HFF-Myc (cell line): ENCODE measurements at places on chromosomes 12 and 14.

DNA sequence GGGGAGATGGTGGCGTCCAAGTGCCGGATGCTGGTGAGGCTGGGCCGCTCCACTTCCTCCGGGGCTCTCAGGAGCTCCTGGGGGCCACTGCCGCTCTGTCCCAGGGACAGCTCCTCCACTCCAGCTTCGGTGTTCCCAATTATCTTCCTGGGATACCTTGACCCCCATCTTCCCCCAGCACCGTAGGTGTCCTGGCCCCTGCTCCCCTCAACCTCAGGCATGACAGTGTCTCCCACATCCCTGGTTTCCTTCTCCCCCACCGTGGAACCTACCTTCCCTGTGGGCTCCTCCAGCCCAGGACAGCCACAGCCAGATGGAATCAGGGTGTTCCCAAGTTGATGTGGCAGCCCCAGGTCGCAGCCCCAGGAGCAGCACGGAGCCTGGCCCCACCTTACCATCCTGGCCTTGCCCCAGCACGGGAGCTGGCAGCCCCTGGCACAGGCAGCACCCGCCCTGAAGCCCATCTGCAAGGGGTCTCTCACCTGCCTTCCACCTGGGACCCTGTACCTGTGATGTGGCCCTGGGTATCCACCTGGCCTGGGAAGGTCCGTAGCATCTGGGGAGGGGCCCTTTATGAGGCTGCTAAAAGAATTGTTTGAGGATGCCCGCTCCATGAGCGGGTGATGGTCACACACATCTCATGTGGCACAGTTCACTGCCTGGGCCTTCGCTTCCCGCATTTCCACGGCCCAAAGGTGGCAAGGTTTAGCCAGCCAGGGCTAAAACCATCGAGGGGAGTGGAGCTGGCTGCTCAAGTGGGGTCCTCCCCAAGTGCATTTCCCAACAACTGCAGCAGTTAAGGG is 4.1 kb downstream of the TMEM121 start:
- DNase-seq, result no peak

GRCh38 chr12:113091506-113091905 is 35.0 kb downstream of the DTX1 start:
- no peak for DNase-seq

DNA sequence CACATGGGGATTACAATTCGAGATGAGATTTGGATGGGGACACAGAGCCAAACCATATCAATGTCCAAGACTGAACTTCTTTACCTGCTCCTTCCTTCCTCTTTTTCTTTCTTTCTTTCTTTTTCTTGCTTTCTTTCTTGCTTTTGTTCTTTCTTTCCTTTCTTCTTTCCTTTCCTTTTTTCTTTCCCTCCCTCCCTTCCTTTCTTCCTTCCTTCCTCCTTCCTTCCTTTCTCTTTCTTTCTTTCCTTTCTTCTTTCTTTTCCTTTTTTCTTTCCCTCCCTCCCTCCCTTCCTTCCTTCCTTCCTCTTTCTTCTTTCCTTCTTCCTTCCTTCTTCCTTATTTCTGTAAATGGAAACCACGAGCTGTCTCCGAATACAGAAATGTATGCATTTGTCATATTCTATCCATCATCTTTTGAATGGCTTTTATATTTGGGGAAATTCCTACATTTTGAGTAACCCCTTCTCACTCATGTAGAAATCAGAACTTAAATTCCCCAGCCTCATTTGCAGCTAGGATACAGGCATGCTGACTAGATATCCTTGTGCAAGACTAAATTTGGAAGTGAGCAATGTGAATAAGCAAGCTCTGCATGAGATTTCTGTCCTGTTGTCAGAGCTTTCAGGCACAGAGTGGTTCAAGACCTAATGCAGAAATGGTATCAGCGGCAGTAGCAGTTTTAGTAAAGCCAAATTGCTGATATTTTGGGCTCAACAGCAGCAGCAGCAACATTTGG is 11.5 kb downstream of the GPR33 start:
- DNase-seq, result no peak

GRCh38 chr14:80942191-80942600 is 658 bp upstream of the CEP128 start:
- no peak for DNase-seq

DNA sequence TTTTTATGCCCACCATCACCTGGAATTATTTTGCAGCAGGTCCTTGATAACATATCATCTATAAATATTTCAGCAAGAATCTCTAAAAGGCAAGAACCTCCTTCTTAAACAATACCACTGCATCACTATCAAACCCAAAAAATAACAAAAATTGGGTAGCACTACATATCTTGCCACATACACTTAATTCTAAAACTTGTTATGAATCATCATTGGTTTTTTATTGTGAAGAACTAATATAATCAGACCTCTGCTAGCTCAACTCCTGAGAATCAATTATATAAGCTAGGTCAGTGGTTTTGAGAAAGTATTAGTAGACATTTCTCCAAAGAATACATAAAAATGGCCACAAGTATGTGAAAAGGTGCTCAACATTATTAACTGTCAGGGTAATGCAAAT is 23.8 kb downstream of the SLC38A1 start:
- no peak for DNase-seq

DNA sequence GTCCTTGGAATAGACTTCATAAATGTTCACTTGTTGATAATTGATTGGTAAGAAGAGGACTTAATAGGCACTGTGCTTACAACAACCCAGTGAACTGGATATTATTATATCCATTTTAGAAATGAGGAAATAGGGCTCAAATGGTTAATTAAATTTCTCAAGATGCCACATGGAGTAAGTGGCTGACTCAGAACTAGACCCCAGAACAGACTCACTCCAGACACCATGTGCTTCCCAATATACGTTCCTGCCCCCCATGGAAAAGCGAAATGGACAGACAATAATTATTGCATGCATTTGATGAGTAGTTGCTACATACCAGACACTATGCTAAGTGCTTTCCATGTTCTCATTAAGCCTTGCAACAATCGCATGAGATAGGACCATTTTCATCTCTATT is 895 bp upstream of the ANKS1B start:
- no peak for DNase-seq

DNA sequence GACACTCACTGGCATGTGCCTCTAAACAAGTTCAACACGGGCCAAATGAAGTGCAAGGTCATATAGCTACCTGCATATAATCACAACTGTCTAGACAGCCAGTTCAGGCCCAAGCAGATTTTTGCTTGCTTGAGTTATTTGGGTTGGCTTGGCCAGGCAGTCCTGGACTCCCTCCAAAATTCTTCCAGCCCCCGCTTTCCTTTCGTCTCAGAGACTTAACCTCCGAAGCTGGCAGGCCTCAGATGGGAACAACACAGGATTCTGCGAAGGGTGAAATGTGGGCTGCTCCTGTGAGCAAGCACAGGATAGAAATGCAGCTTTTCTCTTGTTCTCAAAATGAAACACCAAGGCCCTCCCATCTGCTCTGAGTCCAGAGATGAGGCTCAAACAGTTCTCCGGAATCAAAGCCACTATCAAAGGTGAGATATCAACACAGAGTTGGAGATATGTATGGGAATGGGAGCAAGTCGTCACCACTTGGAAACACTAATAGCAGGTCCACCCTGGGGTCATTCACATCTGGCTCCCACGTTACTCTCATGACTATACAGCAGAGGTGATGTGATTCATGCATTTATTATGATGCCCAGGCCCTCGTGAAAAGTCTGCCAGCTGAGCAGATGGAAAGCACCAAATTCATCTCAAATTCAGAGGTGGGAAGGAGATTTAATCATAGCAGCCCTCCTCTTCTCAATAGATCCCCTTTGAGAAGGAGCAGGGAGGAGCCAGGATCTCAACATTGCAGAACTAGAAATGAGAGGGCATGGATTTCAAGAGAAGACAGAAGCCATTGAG is 389.8 kb downstream of the NUAK1 start:
- peak; percentile 22 for DNase-seq

GRCh38 chr14:88463318-88463717 is 77.9 kb downstream of the SPATA7 start:
- DNase-seq, result no peak

DNA sequence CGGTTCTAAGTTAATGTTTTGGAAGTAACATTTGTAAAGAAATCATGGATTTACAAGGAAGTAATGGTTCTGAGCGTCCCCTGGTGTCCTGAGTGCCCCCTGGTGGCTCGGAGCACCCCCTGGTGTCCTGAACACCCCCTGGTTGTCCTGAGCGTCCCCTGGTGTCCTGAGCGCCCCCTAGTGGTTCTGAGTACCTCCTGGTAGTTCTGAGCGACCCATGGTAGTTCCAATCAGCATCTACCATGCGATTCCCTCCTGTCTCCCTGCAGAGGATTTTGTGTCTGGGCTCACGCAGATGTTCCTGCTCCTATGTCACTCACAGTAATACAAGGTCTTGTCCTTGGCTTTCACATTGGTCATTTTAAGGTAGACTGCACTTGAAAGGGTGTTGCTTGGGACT is 1352.9 kb downstream of the TMEM121 start:
- DNase-seq, result no peak

- no peak for DNase-seq
These were observed 77.7 kb downstream of the KCNK10 start for GRCh38 chr14:88245321-88245720.

DNA sequence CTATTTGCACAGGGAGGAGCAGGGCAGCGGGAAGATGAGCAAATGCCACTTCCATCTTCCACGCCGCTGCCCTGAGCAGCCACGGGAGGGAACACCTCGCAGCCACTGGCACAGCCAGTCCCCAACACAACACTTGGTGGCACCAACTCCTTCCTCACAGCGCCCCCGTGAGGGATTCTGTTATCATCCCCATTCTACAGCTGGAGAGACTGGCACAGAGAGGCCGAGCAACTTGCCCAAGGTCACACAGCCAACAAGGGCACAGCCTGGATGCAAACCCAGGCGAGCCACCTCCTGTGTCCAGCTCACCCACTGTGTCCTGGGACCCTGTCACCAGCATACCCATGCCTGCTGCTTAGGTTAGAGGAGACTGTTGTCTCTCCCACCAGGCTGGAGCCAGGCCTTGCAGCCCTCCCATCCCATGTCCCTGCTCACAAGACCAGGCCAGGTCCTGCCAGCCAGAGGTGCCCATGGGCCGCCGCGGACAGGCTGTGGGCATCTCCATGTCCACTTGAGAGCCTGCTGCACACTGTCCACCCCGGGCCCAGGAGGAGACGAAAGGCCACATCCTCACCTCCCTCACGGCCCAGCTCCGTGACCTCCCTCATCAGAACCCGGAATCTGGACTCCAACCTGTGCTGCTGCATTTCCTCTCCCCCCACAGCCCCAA is 57.0 kb downstream of the NCOR2 start:
- DNase-seq, result no peak

- DNase-seq, result no peak
These were observed 74.3 kb upstream of the SLC24A4 start for GRCh38 chr14:92248696-92249095.

DNA sequence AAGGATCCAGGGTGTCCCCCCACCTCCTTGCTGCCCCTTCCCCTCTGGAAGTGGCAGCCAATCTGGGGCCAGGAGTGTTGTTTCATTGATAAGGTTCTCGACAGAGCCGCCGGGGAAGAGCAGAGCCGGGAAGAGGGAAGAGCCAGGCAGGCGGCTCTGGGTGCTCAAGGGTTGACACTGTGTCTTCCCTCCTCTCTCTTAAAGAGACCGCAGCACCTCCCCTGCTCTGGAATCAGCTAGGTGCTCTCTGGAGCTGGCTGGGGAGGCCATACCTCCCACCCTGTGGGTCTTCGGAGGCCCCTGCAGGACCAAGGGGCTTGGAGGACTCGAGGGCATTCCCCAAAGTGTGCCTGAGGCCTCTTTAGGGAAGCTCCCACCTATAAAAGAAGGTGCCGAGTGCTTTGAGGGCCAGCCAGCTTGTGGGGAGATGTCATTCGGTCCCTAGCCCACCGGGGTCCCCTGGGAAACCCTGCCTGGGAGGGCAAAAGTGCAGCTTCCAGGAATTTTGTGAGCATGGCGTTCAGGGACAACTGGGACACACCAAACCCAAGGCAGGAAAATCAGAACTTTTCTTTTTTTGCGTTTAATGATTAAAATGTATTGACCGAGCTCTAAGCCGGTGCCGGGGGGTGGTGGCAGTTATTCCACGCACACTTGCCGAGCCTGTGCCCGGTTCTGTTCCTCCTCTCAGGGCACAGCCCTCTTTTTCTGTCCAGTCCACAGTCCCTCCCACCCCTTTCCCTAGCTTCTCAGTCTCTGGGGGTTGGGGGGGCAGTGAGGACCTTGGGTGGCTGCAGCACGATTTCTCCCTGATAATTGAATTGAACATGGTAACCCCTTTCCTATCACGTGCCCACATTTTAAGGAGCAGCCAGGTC is 3.0 kb downstream of the SETD1B start:
- no peak for DNase-seq

DNA sequence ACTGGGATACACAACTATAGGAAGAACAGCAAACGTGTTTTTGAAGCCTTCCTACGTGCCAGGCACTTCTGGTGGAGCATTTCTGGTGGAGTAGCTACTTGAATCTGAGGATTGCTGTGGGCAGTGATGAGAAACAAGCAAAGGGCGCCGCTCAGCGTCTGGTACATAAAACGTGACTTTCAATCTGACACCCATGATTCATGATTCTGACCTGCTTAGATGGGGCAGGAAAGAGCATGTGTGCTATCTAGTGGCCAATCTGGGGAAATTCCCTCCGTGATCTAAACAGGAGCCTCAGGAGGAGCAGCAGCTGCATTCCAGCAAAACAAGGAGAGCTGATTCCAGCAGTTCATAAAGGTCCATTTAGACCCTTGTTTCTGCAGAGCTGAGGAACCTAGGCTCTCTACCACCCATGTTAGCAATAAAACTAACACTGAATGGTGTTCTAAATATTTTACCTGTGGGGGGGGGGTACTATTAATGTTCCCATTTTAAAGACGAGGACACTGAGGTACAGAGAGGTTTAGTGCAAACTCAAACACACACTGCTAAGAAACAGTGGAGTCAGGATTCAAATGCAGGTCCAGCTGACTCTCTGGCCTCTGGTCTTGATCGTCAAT is 37.8 kb downstream of the PAH start:
- peak; percentile 41 for DNase-seq

GRCh38 chr14:61262082-61262481 is 19.1 kb downstream of the TMEM30B start:
- DNase-seq, result no peak

- no peak for DNase-seq
These were observed 27.3 kb upstream of the SPTSSA start for GRCh38 chr14:34489324-34489723.

GRCh38 chr12:57845478-57846284 is 848 bp downstream of the CTDSP2 start:
- DNase-seq, result no peak

DNA sequence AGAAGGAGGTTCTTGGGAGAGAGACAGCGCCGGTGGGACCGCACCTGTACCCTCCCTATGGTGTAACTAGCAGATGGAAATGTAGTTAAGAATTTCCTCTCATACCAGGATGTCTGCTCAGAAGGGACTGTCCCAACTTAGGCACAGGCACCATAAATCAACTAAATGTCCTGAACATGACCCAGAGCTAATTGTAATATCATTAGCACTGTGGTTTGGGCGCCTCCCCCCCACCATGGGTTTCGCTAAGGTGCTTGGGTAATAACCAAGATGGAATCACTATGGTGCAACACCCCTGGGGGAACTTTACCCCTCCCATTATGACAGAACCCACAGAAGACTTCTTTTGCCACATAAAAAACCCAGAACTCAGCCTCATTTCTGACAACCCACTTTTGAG is 15.9 kb downstream of the ZNF641 start:
- no peak for DNase-seq

- DNase-seq, result no peak
These were observed 17.8 kb downstream of the FBXL14 start for GRCh38 chr12:1576410-1577241.

GRCh38 chr12:11724888-11725311 is 75.4 kb downstream of the ETV6 start:
- DNase-seq, result peak; percentile 54

GRCh38 chr14:50049093-50049492 is 67.3 kb downstream of the VCPKMT start:
- DNase-seq, result no peak

GRCh38 chr12:82910246-82910893 is 223.7 kb downstream of the TMTC2 start:
- no peak for DNase-seq
